Testis (tissue), 5 donors: ENCODE measurements at places on chromosomes 11 and 22. TPM values are rescaled to one million over a fixed set of nuclear protein-coding genes. Genes with fewer than 3 reads are reported as not detected.

The SCARF2 gene
- polyA plus RNA-seq: 3.3 TPM

The MS4A7 gene
- 8.9 TPM for polyA plus RNA-seq

The SLCO2B1 gene
- polyA plus RNA-seq: 18.2 TPM

The RFPL1 gene
- 1.4 TPM for polyA plus RNA-seq

The TREH gene
- 4.0 TPM for polyA plus RNA-seq

The TRIM3 gene
- 15.0 TPM for polyA plus RNA-seq

The LAMTOR1 gene
- 86.9 TPM for polyA plus RNA-seq

The MIAT gene
- 1.7 TPM for polyA plus RNA-seq

The LRRC56 gene
- polyA plus RNA-seq: 23.5 TPM

The C11orf65 gene
- 69.7 TPM for polyA plus RNA-seq

The C11orf68 gene
- polyA plus RNA-seq: 89.2 TPM

The BTBD18 gene
- 2.8 TPM for polyA plus RNA-seq

The AKIP1 gene
- 30.9 TPM for polyA plus RNA-seq

The CHRNA10 gene
- polyA plus RNA-seq: 1.8 TPM

The OR51E1 gene
- 0.59 TPM for polyA plus RNA-seq

The B4GALNT4 gene
- polyA plus RNA-seq: 4.3 TPM

The OVOL1 gene
- 72.4 TPM for polyA plus RNA-seq

The IGLL1 gene
- 36.9 TPM for polyA plus RNA-seq

The DNAJB7 gene
- polyA plus RNA-seq: 3.8 TPM

The SMIM35 gene
- polyA plus RNA-seq: 0.17 TPM

The OR2AG2 gene
- polyA plus RNA-seq: 0.30 TPM

The RASD2 gene
- 1.7 TPM for polyA plus RNA-seq

The MUC6 gene
- 1.5 TPM for polyA plus RNA-seq

The SLC1A2 gene
- polyA plus RNA-seq: 7.5 TPM

The TEF gene
- polyA plus RNA-seq: 25.6 TPM

The FAM180B gene
- polyA plus RNA-seq: 1.1 TPM

The OR56B1 gene
- polyA plus RNA-seq: not detected

The TBX10 gene
- not detected for polyA plus RNA-seq

The SUSD2 gene
- 5.3 TPM for polyA plus RNA-seq

The OTOG gene
- polyA plus RNA-seq: 4.2 TPM

The HBB gene
- 55.6 TPM for polyA plus RNA-seq

The ZNF214 gene
- 8.2 TPM for polyA plus RNA-seq

The OR9G1 gene
- polyA plus RNA-seq: not detected

The PELI3 gene
- polyA plus RNA-seq: 10.2 TPM

The OR4C45 gene
- not detected for polyA plus RNA-seq

The CRYBB1 gene
- polyA plus RNA-seq: 0.80 TPM

The HSPB2 gene
- 6.0 TPM for polyA plus RNA-seq

The DTX4 gene
- polyA plus RNA-seq: 6.1 TPM

The RBMXL2 gene
- polyA plus RNA-seq: 103 TPM

The APOL5 gene
- polyA plus RNA-seq: 0.74 TPM
